ENCODE measurements at places on chromosomes 6 and 20.

- no peak for DNase-seq
Observed at GRCh38 chr6:35451354-35452182, 570 bp upstream of the FANCE start.

- DNase-seq, result no peak
Observed at GRCh38 chr6:7786214-7786661, 60.3 kb downstream of the BMP6 start.

GRCh38 chr6:26087284-26088115 is at the start of gene HFE:
TSS of gene HFE (plus strand) at chr6:26087429. CDS start at chr6:26087441, 12 bp downstream.
- peak; percentile 8 for DNase-seq

GRCh38 chr6:7156643-7157278 is 49.0 kb downstream of the RREB1 start:
- DNase-seq, result no peak

DNA sequence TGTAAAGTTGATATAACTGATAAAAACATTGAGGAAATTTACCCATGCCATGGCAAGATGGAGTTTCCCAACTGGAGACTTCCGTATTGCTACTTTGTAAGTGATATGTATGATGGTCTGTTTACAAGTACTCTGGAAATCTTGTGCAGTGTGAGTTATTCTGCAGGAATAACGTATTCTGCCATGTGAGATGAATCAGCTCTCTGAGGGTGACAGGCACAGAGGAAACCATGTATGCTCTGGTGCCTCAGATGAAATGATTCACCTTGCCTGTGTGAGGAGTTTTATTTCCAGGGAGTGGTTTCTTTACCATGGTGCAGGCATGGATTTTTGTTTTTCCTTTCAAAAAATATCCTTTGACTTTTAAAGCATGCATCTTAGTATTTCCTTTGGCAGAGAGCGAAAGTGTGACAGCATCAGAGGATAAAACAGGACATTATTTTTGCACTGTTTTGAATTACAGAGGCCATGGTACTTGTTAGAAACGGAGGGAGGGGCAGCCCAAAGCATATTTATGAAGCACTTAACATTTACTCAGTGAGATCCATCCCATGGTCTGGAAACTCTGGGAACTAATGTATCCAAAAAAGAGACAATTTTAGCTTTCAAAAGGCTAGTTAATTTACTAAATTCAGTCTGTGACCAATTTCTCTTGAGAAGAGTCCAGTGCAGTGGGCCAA is 36.0 kb upstream of the MTRF1L start:
- DNase-seq, result no peak

GRCh38 chr6:25062070-25062811 is 126.5 kb upstream of the RIPOR2 start:
- DNase-seq, result no peak

- DNase-seq, result no peak
Observed at GRCh38 chr6:159108426-159108985, 60.7 kb upstream of the FNDC1 start.

- no peak for DNase-seq
Observed at GRCh38 chr6:166707045-166707444, 80.0 kb upstream of the RPS6KA2 start.

DNA sequence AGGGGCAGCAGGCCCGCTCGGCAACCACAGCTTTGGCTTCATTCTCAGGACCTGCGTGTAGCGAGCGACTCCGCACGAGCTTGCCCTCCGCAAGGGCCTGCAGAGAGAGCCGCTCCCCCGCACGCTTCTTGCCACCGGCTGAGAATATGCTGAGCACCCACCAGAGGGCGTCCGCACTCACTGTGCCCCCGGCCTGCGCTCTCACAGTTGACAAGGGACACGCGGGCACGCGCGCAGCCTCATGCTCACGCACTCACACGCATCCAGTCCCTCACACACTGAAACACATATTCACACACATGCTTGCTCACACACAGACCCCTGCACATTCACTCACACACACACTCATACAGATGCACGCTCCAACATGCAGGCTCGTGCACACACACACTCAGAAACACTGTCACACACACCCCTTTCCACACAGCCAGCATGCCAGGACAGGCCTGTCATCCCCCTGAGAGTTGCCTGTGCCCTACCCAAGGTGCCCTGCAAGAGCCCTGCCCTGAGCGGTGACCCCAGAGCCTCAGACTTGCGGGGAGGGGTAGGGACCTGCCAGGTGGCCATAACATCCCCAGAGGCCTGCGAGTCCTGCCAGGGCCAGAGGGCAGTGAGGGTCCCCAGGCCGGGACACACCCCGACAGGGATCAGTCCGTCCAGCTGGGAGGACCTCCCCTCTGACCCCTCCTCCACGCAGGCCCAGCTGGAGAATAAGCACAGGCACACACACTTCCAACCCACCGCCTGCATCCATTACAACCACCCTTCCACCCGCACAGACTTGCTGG is 174.1 kb downstream of the BMP7 start:
- DNase-seq, result peak; percentile 35

DNA sequence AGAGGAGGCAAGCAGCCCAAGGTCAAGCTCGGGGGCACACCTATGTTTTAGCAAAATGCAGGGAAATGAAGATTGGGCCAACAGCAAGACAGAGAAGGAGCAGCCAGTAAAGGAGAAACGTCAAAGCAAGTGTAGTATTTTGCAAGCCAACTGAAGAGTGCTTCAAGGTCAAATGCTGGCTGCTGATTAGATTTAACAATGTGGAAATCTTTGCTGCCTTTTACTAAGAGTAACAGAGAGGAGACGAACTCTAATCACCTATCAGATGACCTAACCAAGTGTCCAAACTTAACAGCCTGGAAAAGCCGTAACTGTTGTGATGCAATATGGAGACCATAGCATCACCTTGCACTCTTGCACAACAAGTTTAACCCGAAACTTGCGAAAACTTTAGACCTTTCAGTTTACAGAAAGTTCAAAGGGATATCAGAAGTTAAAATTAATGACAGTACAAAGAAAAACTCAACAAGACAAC is 30.4 kb downstream of the AKIRIN2 start:
- DNase-seq, result no peak

GRCh38 chr20:8367689-8368088 is 235.6 kb downstream of the PLCB1 start:
- DNase-seq, result no peak

GRCh38 chr6:42400061-42400760 is 51.5 kb downstream of the TRERF1 start:
- no peak for DNase-seq

- DNase-seq, result no peak
Observed at GRCh38 chr6:142246960-142247359, 54.8 kb upstream of the ADGRG6 start.

- no peak for DNase-seq
Observed at GRCh38 chr6:37061157-37061804, 55.8 kb downstream of the FGD2 start.

DNA sequence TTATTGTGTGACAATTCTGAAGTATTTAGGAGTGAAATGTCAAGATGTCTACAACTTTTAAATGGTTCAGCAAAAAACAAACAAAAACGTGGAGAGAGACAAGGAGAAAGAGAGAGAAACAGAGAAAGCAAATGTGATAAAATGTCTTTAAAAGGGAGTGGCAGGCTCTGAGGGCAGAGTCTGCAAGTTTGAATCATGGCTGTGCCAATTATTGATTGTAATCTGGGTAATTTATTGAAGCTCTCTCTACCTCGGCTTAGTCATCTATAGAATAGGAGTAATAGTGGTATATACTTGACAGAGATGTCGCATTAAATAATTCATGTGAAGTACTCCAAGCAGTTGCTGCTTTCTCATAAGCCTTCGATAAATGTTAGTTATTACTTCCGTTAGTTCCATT is 61.3 kb upstream of the ARID1B start:
- no peak for DNase-seq

- DNase-seq, result no peak
Observed at GRCh38 chr6:11822346-11822745, 43.7 kb upstream of the ADTRP start.

- no peak for DNase-seq
Observed at GRCh38 chr20:53547664-53548239, 45.9 kb downstream of the ZNF217 start.

GRCh38 chr6:9064156-9064555 is 628.8 kb upstream of the SLC35B3 start:
- DNase-seq, result no peak

- no peak for DNase-seq
Observed at GRCh38 chr6:89048288-89048923, 32.1 kb upstream of the PNRC1 start.

DNA sequence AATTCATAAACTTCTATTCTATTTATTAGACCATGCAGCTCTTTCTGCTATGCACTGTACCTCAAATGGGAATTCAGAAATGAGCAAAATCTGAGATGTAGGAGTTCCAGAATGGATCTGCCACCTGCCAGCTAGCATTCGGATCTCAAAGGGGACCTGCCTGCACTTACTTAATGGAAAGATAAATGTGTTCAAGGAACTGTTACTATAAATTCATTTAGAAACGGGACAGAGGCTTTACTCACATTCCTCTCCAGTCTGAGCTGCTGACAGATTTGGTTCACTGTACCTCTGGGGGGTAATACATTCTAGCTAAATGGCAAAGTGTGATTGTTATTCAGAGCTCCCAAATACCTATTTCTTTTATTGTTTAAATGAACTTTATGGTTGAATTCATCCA is 384.1 kb downstream of the GRIK2 start:
- no peak for DNase-seq

GRCh38 chr20:4012589-4012988 is 2.8 kb downstream of the RNF24 start:
- no peak for DNase-seq

- no peak for DNase-seq
Observed at GRCh38 chr6:27176523-27177484, 70.7 kb upstream of the PRSS16 start.

DNA sequence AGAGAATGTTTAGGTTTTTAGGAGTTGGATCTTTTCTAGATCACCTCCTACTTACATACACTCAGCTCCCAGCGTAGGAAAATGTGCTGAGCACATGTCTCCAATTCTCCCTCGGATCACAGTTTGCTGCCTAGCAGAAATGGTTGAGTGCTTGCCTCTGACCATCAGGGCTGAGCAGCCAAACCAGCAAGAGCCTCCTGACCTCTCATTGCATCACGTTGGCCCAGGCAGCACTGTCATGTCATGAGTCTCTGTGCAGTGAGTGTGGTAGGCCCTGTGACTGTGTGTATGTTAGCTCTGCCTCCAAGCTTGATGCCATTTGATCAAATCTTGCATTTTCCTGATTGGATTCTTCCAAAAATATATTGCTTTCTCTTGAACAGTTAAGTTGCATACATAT is 112.0 kb downstream of the LRRC1 start:
- DNase-seq, result no peak

DNA sequence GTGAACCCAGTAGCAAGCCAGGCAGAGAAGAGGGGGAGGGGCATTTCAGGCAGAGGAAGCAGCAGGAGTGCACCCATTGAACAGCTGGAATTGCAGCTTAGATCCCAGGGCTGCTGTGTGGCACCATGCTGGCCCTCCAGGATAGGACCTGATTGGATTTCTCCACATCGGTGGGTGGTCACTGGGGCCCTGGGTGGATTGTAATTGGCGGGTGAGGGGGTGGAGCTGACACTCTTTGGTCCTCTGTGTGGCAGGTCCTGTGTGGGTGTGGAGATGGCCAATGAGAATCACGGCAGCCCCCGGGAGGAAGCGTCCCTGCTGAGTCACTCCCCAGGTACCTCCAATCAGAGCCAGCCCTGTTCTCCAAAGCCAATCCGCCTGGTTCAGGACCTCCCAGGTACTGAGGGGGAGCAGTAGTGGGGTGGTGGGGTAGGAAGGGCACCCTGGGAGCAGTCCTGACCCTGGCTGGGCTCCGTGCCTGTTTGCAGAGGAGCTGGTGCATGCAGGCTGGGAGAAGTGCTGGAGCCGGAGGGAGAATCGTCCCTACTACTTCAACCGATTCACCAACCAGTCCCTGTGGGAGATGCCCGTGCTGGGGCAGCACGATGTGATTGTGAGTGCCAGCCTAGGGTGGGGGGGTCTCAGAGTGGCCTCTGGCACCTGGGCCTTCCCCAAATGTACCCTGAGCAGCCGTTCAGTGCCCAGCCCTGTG is 4.4 kb downstream of the PCIF1 start:
- no peak for DNase-seq

- DNase-seq, result no peak
Observed at GRCh38 chr6:159902620-159903019, 11.8 kb downstream of the MAS1 start.

- no peak for DNase-seq
Observed at GRCh38 chr6:170086639-170087420, 204.0 kb downstream of the DLL1 start.

GRCh38 chr6:73263570-73263909 is 544 bp upstream of the KHDC1 start:
- no peak for DNase-seq

DNA sequence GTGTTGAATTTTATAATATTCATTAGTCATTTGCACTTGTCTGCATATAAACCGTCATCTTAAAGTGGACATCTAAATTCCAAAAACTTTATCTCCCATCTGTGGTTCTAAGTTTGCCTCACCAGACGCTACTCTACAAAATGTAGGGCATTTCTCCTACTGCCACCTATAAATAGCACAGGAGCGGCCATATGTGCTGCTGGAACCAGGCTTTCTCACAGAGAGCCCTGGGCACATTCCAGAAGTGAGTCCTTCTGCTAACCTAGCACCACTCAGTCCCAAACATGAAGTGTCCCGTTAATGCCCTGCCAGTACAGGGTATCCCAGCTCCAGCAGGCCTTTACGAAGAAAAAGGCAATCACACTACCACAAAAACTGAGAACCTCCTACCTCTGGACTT is 153.7 kb downstream of the TMEM242 start:
- DNase-seq, result no peak

GRCh38 chr6:390914-391558 is 516 bp upstream of the IRF4 start:
- no peak for DNase-seq

- DNase-seq, result no peak
Observed at GRCh38 chr6:91428296-91428695, 841.4 kb upstream of the MAP3K7 start.

GRCh38 chr6:36526066-36526465 is 21.2 kb downstream of the STK38 start:
- DNase-seq, result no peak

DNA sequence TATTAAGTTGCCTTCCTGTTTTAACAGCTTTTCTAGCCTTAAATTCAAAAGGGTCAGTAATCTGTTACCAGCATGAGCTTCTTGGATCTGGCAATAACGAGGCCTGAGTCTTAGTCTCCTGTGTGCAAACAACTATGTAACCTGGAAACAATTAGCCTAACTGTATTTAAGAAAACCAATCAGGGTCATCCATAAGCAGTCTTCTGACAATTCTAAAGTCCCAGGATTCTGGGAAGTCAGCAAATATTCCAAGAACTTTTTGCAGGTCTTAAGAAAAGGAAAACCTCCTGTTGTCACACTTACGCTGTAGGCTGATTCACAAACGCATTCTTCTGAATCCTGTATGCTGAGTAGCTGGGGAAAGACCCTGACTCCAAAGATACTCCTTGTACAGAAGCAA is 90.4 kb downstream of the COL12A1 start:
- no peak for DNase-seq

DNA sequence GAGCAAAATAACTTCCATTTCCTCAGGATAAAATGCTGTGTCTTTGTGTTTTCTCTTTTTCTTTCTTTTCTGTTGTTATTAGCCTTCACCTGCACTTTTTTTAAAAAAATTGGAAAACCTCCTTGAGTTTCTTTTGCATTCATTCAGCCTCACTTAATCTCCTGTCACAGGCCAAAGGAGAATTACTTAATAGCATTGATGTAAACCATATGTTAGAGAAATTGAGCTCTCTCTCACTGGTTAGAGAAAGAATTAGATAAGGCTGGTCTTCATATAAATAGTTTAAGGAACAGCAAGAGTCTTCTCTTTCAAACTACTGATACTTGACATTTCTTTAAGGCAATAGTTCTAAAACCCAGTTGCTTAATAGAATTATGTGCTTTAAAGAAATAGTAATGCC is 564.2 kb downstream of the TFAP2B start:
- no peak for DNase-seq

- DNase-seq, result no peak
Observed at GRCh38 chr6:118736440-118736839, 85.0 kb upstream of the CEP85L start.

Data from GOT3 (cell line).